ENCODE measurements at places on chromosomes 5 and 9.

- no peak for DNase-seq
These were observed 92.7 kb downstream of the DAB2IP start for GRCh38 chr9:121744002-121744686.

DNA sequence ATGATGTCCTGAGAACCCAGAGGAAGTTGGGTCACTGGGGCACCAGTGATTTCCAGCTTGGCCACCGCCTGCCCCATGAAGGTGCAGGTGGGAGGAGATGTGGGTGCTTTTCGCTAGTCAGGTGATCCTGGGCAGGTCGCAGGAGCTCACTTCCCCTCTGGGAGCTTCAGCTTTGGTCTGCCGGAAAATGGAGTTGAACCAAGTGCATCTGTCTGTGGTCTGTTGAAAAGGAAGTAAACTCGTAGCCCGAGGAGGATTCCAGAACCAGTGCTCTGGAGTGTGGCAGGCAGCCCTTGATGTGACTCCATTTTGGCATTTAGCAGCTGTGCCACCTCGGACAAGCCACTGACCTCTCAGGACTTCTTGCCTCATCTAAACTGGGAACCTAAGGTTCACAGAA, 81.8 kb upstream of the HRH2 start:
- DNase-seq = no peak

DNA sequence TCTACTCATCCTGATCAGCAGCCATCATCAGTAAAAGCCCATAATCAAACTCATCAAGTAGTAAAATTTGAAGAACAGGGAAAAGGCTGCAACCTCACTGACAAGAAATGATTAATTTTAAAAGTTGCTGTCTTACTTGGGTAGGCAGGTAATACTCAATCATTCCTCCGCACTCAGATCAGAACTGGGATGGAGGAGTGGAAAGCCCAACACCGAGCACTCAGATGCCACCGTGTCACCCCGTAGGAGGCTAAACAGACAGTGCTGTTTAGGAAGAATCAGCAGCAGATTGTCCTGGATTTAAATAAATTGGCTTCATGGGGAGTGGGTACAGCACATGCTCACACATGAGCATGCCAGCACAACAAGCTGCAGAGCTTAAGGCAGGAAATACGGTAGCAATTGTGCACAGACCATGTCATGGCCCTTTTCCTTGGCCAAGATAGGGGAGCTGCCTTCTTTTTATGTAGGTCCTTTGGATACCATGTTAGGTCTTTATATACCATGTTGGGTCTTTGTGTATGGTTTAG, 92.6 kb upstream of the CDH6 start:
- no peak for DNase-seq

DNA sequence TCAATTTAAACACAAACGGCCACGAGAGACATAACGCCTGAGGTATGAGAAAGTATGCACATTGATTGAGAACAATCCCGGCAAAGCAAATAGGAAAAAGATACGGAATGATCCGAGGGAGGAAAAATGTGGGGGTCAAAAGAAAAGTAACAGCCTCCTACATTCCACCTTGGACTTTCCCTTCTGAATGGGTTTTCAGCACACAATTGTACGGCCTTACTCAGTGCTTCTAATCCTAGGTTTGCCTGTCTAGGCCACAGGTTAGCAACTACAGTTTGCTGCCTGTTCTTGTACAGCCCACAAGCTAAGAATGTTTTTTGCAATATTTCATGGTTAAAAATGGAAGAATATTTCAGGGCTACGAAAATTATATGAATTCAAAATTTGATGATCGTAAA, 46.2 kb upstream of the RNF20 start:
- DNase-seq = no peak

DNA sequence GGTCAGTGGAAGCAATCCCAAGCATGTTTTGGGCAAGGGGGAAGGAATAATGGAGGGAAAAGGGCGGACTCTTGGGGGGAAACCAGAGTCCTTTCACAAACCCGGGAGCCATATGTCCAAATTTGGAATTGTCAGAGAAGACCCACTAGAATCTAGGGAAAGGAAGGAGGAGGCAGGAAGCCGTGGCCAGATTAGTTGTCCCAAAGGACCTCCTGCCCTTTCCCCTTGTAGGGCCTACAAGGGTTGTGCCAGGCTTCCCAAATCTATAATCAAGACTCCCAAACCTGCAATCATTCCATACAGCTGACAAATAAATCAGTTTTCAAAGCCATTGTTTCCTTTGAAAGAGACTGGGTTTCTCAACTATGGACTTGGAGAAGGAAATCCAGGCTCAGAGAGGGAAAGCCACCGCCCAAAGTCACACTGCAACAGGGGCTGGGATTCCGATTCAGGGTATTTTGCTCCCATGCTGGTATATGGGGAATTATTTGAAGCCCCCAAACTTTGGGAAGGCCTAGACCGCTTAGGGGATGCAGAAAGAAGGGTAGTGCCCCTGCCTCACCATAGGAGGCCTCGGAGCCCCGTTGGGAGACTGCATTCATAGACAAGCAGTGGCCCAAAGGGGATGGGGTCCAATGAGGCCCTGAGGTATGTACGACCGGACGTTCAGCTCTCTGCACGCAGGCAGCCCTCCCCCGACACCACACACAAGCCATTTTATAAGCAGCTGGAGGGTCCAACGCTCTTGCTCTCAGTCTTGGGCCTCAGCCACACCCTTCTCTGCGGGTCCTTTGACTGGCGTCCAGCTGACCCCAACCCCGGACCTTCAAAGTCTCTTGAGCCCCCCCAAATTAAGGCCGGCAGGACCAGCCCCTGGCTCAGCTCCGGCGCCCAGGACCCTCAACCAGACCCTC, 815 bp downstream of the ANXA6 start:
- no peak for DNase-seq

GRCh38 chr9:129672702-129673101, 7.3 kb downstream of the PRRX2 start:
- DNase-seq = no peak

DNA sequence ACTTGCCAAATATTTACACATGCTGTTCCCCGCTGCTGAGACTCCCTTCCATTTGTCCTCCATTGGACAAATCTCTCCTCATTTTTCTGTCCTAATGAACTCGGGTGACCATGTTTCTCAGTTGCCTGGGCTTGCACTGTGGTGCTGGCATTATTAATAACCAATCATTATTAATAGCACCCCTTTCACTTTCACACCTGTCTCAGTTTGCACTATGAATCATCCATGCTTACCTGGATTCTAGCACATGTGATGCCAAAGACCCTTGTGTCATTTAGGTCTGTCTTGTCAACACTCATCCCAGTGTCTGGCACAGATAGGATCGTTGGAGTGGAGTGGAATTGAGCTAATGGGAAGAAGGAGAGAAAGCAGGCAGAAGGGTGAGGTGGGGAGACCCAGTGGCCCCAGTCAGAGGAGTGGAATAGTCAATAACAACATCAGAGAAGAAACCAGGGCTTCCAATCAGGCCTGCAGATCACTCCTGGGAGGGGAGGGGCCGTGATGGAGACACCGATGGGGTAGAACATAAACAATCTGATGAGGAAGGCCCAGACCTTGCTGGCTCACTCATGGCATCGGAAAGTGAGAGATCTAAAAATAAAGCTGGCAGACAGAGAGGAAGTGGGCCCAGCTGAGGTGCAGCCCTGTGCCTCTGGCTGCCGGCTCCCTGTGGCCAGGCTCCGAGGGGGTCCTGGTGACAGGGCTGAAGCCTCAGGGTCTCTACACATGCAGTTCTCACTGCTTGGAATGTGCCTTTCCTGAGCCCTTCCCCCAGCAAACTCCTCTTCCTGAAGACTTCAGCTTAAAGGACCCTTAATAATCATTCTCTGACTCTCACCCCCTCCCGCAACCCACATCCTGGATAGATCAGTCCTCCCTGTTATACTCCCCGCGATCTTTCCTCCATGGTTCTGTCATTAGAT, 33.5 kb upstream of the CRB2 start:
- DNase-seq = peak; percentile 62

DNA sequence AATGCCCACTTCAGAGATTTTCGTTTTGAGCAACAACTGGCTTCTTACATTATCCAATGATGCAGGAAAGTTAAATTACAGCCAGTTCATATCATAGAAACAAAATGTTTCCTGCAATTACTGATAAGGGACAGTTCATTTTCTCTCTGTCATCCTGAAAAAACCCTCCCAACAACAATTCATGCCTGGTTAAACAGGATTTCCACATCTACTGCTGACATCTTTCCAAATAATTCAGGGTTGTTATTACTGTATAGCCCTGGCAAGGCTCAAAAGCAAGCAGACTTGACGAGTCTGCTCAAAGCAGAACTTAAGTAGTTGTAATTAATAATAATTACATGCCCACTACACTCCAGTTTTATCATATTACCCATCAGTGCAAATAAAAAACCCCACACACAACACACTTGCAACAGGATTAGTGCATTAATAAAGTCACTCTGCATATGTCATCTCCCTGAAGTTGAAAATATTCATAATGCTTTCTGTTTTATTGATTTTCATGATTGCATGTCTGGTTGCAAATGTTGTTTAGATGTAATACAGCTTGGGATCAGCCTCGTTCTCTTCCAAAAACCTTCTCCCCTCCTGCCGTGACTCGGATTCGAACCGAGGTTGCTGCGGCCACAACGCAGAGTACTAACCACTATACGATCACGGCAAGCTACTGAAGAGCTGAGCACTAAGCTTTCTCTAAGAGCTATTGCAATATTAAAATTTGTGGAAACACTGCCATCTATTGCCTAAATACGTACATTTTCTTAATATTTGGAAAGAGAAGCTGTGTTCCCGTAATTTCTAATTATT, 119.6 kb upstream of the NFIB start:
- no peak for DNase-seq

- no peak for DNase-seq
These were observed 32.8 kb upstream of the TNFAIP8 start for GRCh38 chr5:119322948-119323537.

- peak; percentile 51 for DNase-seq
These were observed 121.6 kb downstream of the TLR4 start for GRCh38 chr9:117825609-117826347.

- no peak for DNase-seq
These were observed 33.7 kb downstream of the ADAMTS2 start for GRCh38 chr5:179311581-179311980.

DNA sequence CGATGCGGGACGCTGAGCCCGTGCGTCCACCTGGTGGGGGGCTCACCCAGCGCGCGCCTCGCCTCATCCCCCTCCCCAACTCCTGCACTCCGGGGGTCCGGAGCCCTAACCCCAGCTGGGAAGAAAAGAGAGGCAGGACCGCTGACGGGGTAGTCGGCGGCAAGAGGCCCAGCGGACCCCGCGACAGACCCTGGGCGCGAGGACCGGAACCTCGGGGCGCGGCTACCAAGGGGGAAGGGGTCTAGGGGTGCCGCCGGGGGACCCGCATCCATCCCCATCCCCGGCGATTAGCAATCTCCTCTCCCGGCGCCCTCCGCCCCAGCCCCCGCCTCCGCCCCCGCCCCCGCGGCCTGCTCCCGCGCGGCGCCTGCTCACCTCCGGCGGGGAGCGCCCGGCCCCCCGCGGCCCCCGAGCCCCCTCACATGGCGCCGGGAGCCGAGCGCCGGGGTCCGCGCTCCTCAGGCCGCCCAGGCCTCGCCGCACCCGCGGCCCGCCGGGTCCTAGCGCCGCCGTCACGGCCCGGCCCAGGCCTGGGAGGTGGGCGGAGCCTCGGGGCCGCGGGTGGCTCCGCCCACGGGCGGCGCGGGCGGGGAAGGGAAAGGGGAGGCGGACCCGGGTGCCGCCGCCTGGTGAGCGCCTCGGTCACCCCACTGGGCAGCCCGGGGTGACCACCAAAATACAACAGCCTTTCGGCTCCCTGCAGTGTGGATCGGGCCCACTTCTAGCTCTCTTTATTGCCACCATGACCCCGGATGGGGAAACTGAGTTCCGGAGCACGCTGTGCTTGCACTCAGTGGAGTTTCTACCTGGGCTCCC, at the start of gene ST6GALNAC6:
TSS of gene ST6GALNAC6 (minus strand) at position 476 of the 816 bp plus-strand sequence. CDS start 1,622 bp downstream, outside the sequence.
- peak; percentile 72 for DNase-seq

- DNase-seq = no peak
These were observed 39.6 kb upstream of the SYNPO start for GRCh38 chr5:150600616-150601490.

DNA sequence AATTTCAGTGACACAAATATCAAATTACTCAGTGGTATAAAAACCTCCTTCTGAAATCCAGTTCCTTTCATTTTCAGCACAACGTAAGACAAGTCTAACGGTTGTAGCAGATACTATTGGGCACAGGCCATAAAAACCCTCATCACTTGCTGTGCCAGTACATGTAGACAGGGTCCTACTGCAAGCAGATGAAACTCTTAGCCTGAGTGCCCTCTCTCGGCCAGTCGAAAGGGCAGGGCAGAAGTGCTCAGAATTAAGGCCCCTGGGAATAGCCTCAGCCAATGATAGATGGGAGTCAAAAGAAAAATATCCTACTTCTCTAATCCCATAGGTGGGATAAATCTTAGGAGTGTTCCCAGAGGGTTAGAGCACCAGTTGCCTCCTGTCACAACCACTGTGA, 168.5 kb upstream of the FER start:
- DNase-seq = no peak

- DNase-seq = no peak
These were observed 35.0 kb upstream of the UNC5A start for GRCh38 chr5:176775409-176775808.

- no peak for DNase-seq
These were observed 9.6 kb downstream of the NCS1 start for GRCh38 chr9:130181678-130182380.

DNA sequence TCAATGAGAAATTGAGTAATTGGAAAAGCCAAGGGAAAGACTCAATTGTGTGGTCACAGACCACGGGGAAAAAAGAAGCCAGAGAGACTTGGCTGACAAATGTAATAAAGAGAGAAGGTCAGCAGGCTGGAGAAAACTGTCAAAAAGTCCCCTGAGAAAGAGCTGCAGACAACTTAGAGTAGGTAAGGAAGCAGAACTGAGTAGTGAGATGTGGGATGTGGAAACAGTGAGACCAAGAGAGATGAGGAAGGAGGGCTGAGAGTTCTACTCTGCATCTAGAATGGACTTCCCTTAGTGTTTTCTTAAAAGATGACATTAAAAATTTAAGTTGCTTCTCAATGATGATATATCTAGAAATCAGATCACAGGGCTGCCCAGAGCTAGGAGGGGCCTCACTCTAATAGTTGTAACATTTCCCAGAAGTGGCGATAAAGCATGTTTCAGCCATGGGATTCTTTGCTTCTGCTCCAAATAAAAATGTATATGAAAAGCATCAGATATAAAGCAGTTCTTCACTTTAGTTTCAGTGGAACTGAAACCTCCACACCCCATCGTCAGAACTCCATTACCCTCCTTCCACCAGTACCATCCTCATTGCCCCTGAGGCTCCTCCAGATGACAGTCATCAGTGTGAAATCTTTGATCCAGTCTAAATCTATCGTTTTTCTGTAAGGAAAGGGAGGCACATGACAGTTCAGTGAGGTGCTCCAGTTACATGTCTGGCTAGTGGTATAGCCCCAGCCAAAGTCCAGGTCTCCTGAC, 80.6 kb downstream of the SPEF2 start:
- no peak for DNase-seq

- no peak for DNase-seq
These were observed 51.3 kb upstream of the IRX4 start for GRCh38 chr5:1934056-1934394.

DNA sequence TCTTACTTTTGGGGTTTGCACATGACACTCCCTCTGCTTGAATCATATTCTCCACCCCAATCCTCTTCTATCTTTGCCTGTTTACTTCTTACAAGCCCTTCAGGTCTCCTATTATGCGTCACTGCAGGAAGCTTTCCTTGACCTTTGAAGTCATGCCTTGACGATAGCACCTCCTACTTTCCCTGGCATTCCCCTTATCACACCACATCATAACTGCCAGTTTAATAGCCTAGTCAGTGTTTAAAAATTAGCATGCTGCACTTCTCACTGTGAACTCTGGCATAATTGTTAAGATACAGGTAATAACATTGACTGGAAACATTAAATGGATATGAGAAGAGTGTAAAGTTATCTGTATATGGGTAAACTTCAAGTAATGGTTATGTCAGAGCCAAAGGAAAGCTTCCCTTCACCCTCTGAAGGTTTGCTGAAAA, 37.1 kb upstream of the CEP120 start:
- DNase-seq = no peak

Data from immature natural killer cell (primary cell).